HCEC 1CT (cell line): ENCODE measurements at places on chromosomes 4 and X.

- DNase-seq, result no peak
Measured at GRCh38 chrX:120536061-120536460, 24.7 kb downstream of the CUL4B start.

DNA sequence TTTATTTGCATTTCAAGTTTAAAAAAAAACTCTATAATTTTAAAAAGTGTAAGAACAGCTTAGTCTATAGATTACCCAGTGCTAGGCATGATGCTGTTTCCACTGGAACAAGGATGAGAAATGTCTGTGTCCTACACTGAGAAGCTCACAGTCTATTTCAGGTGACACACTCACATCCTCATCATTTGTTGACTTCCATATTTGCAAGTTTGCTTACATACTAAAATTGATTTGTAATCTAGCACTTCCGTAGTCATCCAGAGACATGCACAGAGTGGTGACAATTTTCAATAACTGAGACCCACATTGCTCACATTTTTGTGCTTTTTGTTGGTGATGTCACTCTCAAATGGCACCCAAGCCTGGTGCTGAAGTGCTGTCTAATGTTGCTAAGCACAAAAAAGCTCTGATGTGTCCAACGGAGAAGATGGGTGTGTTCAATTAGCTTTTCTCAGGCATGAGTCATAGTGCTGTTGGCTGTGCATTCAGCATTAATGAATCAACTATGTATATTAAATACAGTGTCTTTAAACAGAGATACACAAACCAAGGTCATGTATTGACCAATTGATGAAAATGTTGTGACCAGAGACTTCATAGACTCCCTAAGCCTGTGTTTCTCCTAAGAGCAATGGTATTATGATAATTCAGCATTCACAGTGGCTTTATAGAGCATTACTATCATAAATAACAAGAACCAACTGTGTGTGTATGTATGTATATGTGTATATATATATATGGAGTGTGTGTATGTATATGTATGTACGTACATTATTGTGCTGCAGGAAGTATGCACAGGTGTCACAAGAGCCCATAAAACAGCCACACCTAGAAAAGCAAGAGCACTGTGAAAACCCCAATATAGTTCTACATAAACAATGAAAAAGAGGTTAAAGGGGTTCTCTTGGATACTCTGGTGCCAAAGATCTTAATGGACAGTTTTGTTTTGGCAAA is 31.2 kb upstream of the VCX3B start:
- no peak for DNase-seq

DNA sequence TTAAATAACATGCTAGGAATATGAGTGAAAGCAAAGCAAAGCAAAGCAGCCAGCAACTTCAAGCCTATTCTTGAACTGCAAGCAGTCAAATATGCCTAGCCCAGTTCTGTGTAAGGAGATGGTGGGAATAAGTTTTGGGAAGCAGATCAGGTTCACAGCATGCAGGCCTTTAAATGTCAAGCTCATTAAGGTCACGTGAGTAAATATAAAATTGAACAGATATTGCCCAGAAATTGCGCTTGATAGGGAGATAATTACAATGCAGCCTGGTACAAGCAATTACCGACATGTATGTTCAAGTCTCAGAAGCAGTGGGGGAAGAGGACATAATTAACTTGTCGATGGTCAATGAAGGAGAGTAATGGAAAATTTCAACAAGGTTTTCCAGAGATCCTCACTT is 6.0 kb downstream of the GNPDA2 start:
- no peak for DNase-seq

DNA sequence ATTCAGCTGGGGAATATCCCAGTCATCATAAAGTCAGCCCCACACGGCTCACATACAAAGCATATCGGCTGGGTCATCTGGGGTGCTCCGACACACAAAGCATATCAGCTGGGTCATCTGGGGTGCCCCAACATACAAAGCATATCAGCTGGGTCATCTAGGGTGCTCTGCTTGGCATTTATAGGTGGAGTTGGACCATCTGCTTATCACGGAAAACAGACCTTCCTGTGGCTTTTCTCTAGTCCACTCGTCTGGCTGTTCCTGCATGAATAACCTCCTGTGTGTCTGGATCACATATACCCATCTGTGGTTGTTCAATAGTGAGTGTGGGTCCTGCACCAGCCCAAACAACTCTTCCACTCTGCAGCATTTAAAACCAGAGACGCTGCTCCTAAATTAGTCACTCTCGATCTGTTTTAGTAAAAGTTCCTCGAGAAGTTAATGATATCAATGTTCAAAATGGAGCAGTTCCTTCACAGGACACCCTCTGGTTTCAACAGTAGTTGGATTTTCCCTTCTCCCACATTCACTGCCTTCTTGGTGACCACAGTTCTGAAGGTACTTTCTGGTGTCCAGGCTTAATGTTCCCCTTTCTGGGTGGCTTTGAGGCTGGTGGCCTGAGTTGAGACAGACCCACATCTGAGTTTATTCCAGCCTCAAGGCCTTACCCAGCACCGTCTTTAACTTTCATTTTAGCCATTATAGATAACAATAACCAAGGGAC is 70.0 kb upstream of the FRG1 start:
- no peak for DNase-seq

GRCh38 chr4:8000721-8001491 is 61.2 kb upstream of the AFAP1 start:
- DNase-seq, result no peak

DNA sequence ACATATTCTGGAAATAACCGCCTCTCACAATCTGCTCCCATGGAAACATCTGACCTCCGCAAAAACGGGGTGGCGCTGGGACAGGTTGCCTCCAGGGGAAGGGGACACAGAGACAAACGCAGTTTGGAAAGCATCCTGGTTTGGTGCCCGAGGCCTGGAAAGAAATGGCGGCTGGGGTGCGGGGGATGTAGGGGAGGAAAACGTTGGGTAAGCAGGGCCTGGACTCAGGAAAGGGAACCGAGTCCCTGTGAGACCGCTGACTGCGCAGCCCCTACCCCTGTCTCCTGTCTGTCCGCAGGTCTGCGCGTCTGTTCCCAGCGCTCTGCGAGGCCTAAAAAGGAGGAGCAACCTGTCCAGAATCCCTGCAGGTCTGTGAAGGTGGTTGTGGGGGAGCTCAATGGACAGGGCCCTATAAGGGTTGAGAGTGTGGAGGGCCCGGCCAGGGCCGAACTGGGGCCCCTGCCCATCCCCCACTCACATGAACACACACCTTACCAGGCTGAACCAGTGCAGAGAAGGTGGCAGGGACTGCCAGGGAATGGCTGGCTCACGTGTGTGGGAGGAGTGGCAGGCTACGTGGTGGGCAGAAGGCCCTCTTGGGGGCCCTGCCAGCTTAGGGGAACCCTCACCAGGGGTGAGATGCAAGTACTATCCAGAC is 672 bp downstream of the TCEAL3 start:
- no peak for DNase-seq

GRCh38 chrX:139930401-139930800 is 2.5 kb downstream of the ATP11C start:
- DNase-seq, result no peak
